ENCODE measurements at places on chromosomes 2 and 18. TPM values are rescaled to one million over a fixed set of nuclear protein-coding genes. Genes with fewer than 3 reads are reported as not detected.

The SULT1C4 gene
- total RNA-seq: 6.0 TPM

- H3K4me1 ChIP-seq: peaks cover 24% of the 10 kb centered on the region
- H3K4me3 ChIP-seq: no peak overlapping the region
- H3K36me3 ChIP-seq: no peaks in the 10 kb centered on the region
- no peaks in the 10 kb centered on the region for H3K27me3 ChIP-seq
These were observed 24.4 kb upstream of the RAB31 start for GRCh38 chr18:9683418-9684396.

DNA sequence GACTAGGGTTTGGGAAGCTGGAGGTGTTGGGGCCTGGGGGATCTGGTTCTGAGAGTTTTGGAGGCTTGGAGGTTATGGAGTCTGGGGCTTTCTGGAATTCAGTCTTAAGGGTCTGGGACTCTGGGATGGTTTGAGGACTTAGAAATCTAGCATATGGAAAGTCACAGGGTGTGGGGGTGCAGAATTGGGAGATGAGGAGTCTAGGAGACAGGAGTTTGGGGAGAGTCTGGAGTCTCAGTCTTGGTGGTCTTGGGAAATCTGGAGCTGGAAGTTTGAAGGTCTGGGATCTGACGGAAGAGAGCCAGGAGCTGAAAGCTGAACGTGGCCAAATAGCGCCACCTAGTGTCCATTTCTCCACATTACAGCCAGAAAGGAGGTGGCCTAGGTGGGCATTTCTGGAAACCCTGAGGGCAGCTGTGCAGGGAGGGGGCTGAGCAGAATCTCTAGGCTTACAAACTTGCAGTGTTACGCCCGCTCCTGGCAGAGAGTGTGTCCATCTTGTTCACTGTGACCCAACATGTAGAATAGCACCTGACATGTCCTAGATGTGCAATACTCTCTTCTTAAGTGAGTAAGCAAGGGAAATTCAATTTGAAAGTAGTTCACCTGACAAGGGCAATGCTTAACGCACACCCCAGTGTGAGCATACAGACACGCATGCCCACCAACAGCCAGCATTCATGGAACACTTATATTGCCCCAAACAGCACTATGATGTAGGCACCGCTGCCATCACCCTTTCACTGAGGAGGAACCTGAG, 204.8 kb downstream of the TFCP2L1 start:
- no peak overlapping the region for H3K27ac ChIP-seq
- H3K4me1 ChIP-seq: peaks cover 12% of the 10 kb centered on the region
- peaks cover 27% of the 10 kb centered on the region for H3K27me3 ChIP-seq
- H3K36me3 ChIP-seq: no peaks in the 10 kb centered on the region
- H3K4me3 ChIP-seq: no peak overlapping the region

The CNRIP1 gene
- 33.9 TPM for total RNA-seq

- no peak for DNase-seq
- H3K4me3 ChIP-seq: no peak overlapping the region
- H3K27me3 ChIP-seq: peaks cover 53% of the 10 kb centered on the region
- H3K27ac ChIP-seq: no peak overlapping the region
- no peaks in the 10 kb centered on the region for H3K4me1 ChIP-seq
These were observed 16.7 kb downstream of the PLB1 start for GRCh38 chr2:28512607-28512965.
